ENCODE measurements at places on chromosomes 5 and 9.

DNA sequence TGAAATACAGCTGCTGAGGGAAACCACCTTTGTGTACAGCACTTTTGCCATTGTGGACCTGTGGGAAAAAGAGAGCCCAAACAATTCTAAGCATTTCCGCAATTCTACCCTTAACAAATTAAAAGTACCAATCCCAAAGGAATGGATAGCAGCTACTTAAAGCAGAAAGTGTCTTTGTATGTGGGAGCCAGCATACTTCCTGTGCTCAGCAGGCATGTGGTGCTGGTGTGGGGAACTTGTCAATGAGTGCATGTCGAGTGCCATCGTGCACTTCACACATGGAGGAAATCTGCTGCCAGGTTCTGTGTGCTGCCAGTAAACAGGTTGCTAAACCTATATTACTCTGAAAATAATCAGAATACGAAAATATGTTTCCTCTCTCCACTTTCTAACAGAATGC is 399.0 kb downstream of the LRRC70 start:
- no peak for DNase-seq

DNA sequence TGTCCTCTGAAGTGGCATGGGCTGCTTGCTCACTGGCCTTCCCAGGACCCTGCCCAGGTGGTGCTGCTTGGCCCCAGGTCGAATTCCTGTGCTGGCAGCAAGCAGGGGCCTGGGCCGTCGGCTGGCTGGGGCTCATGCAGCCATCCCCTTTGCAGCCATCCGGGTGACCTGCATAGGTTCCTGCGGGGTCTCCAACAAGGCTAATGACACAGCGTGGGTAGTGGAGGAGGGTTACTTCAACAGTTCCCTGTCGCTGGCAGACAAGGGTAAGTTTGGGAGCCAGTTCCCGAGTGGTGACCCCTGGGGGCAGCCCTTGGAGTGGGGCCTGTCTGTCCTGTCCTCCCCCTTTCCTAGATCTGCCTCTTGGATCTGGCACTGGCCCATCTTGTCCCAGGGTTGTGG is 6.1 kb upstream of the EHMT1 start:
- DNase-seq = no peak

- DNase-seq = no peak
Observed at GRCh38 chr9:36874921-36875320, 159.1 kb downstream of the PAX5 start.

DNA sequence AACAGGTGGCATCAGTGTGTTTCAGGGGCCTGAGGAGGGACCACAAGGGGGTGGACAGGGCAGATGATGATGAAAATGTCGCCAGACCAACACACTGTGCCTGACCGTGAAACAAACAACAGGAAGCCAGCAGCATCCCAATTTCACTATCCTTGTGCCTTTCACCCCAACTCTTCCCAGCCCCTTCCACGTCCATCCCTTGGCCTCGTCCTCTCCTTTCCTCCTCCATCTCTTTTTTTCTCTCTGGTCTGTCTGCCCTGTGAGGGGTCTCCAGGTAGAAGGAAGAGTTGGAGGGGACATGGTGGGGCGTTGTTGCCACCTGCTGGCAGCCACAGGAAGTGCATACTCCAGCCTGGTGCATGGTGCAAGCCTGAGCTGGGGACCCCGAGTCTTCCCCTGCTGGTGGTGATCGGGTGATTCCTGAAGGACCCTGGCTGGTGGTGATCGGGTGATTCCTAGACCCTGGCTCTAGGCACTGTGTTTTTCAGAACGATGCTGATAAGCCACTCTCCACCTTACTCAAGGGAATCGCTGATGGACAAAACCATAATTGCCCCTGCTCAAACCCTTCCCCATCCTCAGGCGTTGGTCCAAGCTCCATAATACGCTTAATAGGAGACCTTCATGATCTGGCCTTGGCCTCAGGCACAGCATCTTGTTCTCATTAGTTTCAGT is 21.7 kb upstream of the NSD1 start:
- peak; percentile 72 for DNase-seq

DNA sequence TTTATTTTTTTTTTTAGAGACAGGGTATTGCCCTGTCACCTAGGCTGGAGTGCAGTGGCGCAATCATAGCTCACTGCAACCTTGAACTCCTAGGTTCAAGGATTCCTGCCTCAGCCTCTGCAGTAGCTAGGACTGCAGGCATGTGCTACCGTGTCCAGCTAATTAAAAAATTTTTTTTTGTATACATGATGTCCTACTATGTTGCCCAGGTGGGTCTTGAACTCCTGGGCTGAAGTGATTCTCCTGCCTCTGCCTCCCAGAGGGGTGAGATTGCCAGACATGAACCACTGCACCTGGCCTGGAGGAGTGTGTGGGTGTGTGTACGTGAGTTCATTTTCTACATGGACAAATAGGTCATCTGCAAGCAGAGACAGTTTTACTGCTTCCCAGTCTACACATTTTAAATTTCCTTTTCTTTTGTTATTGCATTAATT is 33.8 kb downstream of the JMY start:
- peak; percentile 15 for DNase-seq

GRCh38 chr9:132412089-132412488 is 2.1 kb downstream of the CFAP77 start:
- peak; percentile 40 for DNase-seq

DNA sequence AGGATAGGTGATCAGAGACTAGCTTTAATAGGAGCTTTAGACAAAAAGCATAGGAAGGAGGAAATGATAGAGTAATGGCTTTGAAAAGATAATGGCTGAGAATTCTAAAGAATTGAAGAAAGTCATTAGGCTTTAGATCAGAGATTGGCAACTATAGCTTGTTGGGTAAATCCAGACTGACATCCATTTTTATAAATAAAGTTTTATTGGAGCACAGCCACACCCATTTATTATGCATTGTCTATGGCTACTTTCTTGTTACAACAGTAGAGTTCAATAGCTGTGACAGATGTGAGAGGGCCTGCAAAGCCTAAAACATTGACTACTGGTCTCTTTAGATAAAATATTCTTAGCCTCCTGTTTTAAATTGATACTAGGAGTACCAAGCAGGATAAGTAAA is 40.7 kb upstream of the FYB1 start:
- no peak for DNase-seq

- DNase-seq = no peak
Observed at GRCh38 chr5:147869112-147869511, 9.4 kb upstream of the SCGB3A2 start.

- no peak for DNase-seq
Observed at GRCh38 chr9:124346347-124347163, 68.7 kb downstream of the PSMB7 start.

Measured in DMS53 (cell line).